ENCODE measurements at places on chromosomes 5 and 9. TPM values are rescaled to one million over a fixed set of nuclear protein-coding genes. Genes with fewer than 3 reads are reported as not detected.

- H3K4me3 ChIP-seq, result no peak overlapping the region
- H3K4me1 ChIP-seq, result no peaks in the 10 kb centered on the region
- no peak for DNase-seq
- no peak overlapping the region for H3K27ac ChIP-seq
Observed at GRCh38 chr9:87327575-87328125, 170.0 kb upstream of the DAPK1 start.

- no peak overlapping the region for H3K4me3 ChIP-seq
- no peaks in the 10 kb centered on the region for H3K4me1 ChIP-seq
- DNase-seq, result no peak
- H3K27ac ChIP-seq, result no peak overlapping the region
Observed at GRCh38 chr5:55104946-55105701, 2.7 kb downstream of the GZMA start.

HNRNPH1 gene
- 1,791 TPM for total RNA-seq

TLX3 gene
- not detected for total RNA-seq

DNA sequence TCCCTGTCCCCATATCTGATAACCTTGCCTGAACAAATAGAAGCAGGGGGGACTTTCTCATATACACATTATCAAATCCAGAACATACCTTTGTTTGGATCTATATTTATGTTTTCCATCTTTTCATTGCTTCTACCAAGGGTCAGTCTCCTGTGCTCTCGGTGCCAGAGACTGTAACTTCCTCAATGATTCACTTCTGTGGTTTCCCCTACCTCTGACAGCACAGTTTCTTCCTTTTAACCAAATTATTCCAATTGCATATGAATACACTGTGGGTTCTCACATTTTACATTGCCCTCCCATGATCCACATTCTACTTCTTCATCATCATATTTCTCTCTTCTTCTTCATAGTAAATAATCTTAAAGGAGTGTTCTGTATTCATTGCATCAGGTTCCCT, 32.2 kb downstream of the NMUR2 start:
- no peaks in the 10 kb centered on the region for H3K4me1 ChIP-seq
- H3K4me3 ChIP-seq, result no peak overlapping the region
- H3K27me3 ChIP-seq, result no peaks in the 10 kb centered on the region

RASGEF1C gene
- 0.31 TPM for total RNA-seq

DNA sequence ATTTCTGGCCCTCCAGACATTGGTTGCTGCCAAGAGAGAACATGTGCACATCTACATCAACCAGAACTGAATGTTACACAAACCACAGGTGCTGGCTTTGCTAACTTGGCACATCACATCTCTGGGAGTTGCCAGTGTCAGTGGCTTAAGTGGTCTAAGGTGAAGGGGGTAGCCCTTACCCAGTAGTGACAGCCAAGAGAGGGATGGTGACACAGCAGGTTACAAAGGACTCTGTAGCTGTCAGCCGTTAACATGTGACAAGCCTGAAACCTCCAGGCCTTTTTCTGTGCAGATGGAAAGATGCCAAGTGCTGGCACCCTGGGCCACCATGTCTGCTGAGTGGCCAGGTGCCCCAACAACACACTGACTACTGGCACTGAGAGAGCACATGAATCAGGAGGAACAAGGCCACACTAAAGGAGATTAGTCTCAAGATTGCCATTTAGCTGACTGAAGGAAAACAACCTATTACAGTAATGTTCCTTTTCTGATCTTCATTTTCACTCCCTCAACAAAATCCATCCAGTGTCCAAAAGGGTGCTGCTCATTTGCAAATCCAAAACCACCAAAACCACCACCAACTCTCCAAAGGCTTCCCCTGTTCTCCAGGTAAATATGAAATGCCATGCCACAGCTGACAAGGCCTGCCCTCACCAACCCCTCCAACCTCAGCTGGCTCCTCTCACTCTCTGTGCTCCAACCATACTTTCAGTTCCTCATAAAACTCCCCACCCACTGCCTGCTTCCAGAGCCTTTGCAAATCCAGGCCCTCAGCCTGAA, 20.2 kb downstream of the SIL1 start:
- H3K36me3 ChIP-seq, result no peaks in the 10 kb centered on the region
- peak overlapping the region; percentile 81 for H3K27ac ChIP-seq
- no peak overlapping the region for H3K4me3 ChIP-seq
- H3K27me3 ChIP-seq, result no peaks in the 10 kb centered on the region

DNA sequence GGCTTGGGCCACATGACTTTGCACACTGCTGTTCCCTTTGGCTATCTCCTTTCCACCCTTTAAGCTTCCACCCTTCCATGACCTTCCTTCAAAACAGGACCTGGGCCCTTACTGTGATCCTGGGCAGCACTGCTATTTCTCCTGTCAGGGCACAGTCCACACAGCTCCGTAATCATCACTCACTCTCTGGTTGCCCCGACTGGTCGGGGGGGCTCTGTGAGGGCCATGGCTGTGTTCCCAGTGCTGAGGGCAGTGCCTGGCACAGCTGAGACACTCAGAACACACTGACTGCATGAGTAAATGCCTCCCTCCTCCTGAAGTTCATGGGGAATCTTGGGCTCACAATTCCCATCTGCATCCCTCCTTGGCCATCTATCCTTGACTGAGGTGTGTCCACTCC, 12.2 kb downstream of the TRAF1 start:
- no peaks in the 10 kb centered on the region for H3K27me3 ChIP-seq
- H3K27ac ChIP-seq, result no peak overlapping the region
- H3K4me1 ChIP-seq, result peaks cover 14% of the 10 kb centered on the region

SLC6A3 gene
- total RNA-seq, result 0.85 TPM

DNA sequence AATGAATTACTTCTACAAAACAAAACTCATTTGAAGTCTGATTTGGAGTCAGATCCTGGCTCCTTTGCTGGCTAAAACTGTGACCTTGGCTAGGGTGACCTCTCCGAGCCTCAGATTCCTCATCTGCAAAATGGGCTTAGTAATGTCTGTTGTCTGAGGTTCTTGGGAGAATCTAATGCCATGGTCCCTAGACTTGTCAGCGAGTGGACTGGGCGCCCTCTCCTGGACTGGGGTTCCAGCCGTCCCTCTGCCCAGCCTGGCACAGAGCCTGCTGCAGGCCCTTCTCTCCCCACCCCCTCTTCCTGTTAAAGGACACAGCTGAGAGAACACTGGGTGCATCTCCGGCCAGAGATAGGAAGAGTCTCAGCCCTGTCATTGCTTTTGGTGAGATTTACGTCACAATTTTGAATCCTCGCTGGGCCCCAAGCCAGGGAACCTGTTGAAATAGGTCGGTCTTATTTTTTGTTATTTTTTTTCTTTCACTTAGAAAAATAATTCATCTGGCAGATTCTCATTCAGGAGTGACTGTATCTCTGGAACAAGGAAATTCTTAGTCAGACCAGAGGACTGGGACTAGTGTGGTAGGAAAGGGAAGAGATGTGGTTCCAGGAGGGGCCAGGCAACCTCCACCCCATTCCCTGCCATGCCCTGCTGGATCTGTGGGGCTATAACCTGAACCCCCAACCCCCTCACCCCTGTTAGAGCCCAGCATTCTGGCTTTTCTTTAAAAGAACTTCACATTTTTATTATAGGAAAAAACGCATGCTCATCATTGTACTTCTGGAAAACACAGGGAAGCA, 48.2 kb upstream of the RPL26L1 start:
- no peaks in the 10 kb centered on the region for H3K27me3 ChIP-seq
- peak; percentile 55 for DNase-seq
- H3K36me3 ChIP-seq, result no peaks in the 10 kb centered on the region
- peak overlapping the region; percentile 48 for H3K27ac ChIP-seq
- no peak overlapping the region for H3K4me3 ChIP-seq
- no peaks in the 10 kb centered on the region for H3K4me1 ChIP-seq

DNA sequence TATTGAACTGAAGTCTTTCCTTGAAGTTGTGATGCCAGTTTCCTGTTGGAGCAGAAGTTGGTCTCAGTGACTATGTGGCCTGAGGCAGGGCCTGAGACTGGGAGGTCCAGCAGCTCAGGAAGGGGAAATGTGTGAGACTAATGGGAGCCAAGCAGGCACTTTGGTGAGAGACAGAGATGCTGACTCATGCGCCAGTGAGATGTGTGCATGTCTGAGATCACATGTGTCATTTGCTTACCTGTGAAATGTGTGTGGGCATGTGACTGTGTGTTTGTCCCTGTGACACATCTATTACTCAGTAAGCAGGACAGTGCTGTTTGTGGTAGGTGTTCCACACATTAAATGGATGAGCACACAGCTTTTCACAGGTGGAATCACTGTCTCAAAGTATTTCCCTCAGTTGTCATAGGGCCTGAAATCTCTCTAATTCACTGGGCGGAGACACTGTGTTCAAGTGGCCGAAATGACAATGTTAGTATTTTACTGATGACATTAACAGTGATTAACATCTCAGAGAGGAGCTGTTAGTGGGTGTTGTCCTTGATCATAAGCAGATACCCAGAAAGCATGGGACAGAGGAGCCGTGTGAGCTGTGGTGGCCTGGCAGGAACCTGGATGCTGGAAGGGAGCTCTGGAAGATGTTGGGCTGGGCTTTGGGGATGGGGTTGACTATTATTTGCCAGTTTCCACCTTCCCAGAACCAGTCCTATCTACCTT, 7.4 kb downstream of the NPR2 start:
- no peaks in the 10 kb centered on the region for H3K27me3 ChIP-seq
- H3K36me3 ChIP-seq, result no peaks in the 10 kb centered on the region
- H3K4me1 ChIP-seq, result no peaks in the 10 kb centered on the region
- H3K27ac ChIP-seq, result no peak overlapping the region
- DNase-seq, result no peak

SLCO6A1 gene
- not detected for total RNA-seq

- no peak overlapping the region for H3K4me3 ChIP-seq
- no peaks in the 10 kb centered on the region for H3K36me3 ChIP-seq
- no peaks in the 10 kb centered on the region for H3K4me1 ChIP-seq
- peaks cover 21% of the 10 kb centered on the region for H3K27me3 ChIP-seq
- no peak overlapping the region for H3K27ac ChIP-seq
Observed at GRCh38 chr5:38193015-38193581, 65.3 kb upstream of the EGFLAM start.

- H3K4me3 ChIP-seq, result no peak overlapping the region
- H3K27me3 ChIP-seq, result no peaks in the 10 kb centered on the region
- H3K4me1 ChIP-seq, result peaks cover 1% of the 10 kb centered on the region
- H3K36me3 ChIP-seq, result no peaks in the 10 kb centered on the region
- no peak overlapping the region for H3K27ac ChIP-seq
Observed at GRCh38 chr9:23587433-23587832, 238.6 kb downstream of the ELAVL2 start.

DNA sequence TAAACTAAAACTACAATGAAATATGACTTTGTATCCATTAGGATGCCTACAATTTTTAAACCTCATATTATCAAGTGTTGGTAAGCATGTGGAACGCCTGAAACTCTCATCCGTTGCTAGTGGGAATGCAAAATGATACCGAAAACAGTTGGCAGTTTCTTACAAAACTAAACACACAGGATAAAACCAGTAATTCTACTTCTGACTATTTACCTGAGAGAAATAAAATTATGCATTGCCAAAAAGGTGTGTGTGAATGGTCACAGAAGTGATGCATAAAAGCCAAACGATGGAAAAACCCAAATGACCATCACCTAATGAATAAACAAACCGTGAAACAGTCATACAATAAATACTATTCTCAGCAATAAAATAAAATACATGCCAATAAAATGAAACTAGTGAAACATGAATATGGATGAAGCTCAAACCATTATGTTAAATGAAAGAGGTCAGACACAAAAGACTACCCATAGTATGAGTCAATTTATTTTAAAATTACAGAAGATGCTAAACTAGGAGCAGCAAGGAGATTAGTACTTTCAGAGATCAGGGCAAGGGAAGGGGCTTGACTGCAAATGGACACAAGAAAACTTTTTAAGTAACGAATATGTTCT, 13.4 kb downstream of the AUH start:
- no peak for DNase-seq
- no peaks in the 10 kb centered on the region for H3K4me1 ChIP-seq
- no peaks in the 10 kb centered on the region for H3K27me3 ChIP-seq

DNA sequence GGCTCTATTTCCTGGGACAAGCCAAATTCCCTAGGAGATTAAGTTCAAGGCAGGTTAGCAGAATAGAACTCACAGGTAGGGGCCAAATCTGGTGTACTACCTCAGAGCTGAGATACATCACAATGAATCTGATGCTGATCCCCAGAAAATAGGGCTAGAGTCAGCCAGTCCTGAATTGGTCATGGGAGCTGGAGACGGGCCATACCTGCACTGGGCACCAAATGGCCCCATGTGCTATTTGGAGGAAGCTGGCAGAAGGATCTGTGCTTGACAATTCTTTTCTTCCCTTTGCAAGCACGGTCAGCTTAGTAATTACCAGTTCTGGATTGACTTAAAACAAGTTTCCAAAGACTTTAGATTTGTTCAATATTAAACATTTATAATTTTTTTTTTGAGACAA, 10.4 kb upstream of the GNAQ start:
- H3K4me1 ChIP-seq, result no peaks in the 10 kb centered on the region
- no peak overlapping the region for H3K27ac ChIP-seq
- no peak overlapping the region for H3K4me3 ChIP-seq
- H3K27me3 ChIP-seq, result no peaks in the 10 kb centered on the region
- no peaks in the 10 kb centered on the region for H3K36me3 ChIP-seq

DNA sequence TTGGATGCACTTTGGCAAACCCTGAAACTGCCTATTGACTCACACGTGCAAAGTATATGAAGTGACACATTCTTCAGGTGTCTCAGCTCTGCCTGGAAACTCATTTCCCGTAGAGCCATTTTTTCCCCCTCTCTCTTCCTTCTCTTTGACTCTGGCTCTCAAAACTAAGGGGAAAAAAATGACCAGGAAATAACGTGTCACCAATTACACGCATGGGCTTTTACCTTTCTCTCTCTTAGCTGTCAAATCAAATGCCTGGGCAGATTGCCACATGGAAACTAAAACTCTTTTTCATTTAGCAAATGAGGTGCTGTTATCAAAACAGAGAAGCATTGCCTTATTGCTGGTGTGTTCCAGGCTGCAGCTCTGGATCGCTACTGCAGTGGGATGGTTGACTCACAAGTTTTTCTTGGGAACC, 18.3 kb upstream of the IFNK start:
- H3K4me3 ChIP-seq, result no peak overlapping the region
- H3K27ac ChIP-seq, result no peak overlapping the region
- no peaks in the 10 kb centered on the region for H3K4me1 ChIP-seq
- H3K36me3 ChIP-seq, result no peaks in the 10 kb centered on the region
- no peak for DNase-seq
- H3K27me3 ChIP-seq, result no peaks in the 10 kb centered on the region

DNA sequence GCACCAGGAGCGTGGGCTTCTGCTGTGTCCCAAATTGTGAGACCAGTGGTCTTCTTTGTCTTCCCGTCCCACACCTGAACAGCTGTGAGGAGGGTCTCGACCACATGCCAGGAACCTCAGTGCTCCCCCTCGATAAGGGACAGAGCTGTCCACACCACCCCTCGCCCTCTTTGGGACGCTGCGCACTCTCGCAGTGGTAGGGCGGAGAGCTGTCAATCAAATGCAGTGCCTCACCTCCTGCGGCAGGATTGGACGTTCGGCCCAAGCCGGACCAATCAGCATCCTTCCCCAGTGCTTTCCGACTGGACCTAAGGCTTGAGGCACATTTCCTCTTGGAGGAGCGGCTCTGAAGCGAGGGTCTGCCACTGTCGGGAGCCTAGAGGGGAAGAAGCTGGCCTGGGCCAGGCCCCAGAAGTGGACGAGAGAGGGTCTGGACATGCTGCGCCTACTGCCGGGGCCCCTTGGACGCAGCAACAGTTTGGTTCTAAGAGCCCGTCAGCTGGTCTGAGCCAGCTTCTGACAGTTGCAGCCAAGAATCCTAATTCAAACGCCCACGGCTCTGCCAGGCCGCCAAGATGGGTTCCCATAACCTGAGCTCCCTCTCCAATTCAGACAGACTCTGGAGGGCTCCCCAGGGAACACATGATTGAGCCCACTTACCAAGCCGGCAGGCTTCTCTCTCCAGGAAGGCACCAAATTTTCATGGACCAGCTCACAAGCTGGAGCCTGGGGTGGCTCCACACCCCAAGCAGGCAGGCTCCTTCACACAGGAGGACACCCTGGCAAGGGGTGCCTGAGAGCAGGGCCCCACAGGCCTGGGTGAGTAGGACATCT, 28.1 kb upstream of the ADAMTS2 start:
- DNase-seq, result no peak
- no peak overlapping the region for H3K27ac ChIP-seq
- H3K4me1 ChIP-seq, result no peaks in the 10 kb centered on the region
- no peaks in the 10 kb centered on the region for H3K27me3 ChIP-seq

TPRN gene
- 8.9 TPM for total RNA-seq

Measured in lung (tissue), 17 donors.